ENCODE measurements at places on chromosomes 1 and 21. TPM values are rescaled to one million over a fixed set of nuclear protein-coding genes. Genes with fewer than 3 reads are reported as not detected.

The STYXL2 gene
- 0.59 TPM for total RNA-seq

The NOL9 gene
- 28.1 TPM for total RNA-seq

The CIART gene
- 25.3 TPM for total RNA-seq

The KIF2C gene
- total RNA-seq, result 130 TPM

- DNase-seq, result peak; percentile 44
Measured at GRCh38 chr1:214463596-214463995, 87.8 kb downstream of the PTPN14 start.

DNA sequence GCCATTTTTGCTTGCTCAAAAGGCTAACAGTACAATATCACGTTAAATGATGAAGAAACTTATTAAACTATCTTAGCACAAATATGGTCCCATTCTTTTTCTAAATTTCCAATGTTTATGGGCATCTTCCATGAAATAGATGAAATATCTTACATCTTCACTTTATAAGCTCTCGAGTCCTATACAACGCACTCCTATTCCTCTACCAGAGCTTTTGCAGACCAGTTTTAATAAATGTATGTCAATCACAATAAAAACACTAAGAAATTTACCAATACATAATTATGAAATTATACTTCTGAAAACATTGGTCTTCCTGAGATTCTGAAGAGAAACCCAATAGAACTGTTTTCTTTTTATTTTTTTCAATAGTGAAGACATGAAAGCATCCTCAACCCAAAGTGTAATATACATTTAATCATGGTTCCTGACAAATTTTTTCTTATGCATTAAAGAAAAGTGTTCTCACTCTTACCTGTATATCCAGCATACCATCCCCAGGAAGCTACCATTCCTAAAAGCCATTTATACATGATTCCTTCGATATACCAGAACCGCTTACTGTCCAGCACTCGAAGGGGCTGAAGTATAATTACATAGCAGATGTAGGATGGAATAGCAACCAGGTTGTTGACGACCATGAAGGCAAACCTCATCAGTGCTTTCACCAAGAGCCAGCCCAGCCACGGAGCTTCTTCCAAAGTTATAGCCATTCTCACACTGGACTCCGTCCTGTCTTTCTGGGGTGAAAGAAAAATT, 1.8 kb downstream of the LPGAT1 start:
- DNase-seq, result no peak

DNA sequence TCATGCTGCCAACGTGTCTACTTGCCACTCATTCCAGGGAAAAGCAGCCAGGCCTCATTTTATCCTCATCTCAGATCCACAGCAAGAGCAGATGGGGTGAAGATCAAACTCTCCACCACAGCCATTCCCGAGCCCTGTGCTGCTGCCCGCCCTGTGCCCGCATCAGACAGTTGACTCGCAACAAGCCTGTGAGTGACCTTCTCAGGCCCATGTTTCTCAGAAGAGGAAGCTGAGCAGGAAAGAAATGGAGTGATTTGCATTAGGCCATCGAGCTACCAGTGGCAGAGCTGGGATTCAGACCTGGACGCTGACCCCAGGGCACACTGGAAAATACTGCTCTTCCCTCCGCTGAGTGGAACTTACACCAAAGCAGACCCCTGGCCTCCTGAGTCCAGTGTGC, 1.2 kb downstream of the CNR2 start:
- no peak for DNase-seq

Measured in neural progenitor cell (in vitro differentiated cells).